Stimulated activated CD8-positive, alpha-beta memory T cell treated with anti-CD3 and anti-CD28 coated beads, Interleukin-7, amount 100 ng/mL, for 48 hours (primary cell): ENCODE measurements at places on chromosomes 7 and 10.

GRCh38 chr7:37310327-37311080, 138.2 kb downstream of the ELMO1 start:
- DNase-seq = no peak

DNA sequence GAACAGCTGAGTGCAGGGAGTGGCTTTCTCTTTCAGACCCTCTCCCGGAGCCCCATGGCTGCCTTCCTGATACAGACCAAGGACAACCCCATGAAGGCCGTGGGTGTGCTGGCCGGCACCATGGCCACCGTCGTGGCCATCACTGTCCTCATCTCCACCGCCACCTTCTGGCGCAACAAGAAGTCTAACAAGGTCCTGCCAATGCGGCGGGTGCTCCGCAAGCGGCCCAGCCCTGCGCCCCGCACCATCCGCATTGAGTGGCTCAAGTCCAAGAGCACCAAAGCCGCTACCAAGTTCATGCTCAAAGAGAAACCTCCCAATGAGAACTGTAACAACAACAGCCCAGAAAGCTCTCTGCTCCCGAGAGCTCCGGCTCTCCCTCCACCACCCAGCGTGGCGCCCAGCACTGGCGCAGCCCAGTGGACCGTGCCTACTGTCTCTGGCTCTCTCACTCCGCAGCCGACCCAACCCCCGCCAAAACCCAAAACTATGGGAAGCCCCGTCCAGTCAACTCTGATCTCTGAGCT, 11.2 kb downstream of the LRIT2 start:
- DNase-seq = no peak

DNA sequence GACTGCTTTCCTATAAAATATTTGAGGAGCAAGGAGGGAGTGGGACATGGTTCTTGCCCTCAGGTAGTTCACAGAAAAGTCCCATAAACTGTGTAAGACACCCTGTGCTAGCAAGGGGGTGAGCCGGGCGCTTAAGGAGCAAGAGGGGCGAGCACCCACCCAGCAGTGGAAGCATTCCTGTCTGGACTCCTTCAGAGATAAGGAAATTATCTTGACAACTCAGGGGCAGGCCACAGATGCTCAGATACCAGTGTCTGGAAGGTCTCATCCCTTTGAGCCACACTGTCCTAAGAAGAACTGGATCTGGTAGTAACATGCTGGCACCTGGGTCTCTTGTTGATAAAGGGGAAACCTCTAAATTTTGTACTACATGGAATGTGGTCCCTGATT, 54.1 kb downstream of the DAGLB start:
- no peak for DNase-seq

- DNase-seq = no peak
These were observed 44.5 kb downstream of the RBM28 start for GRCh38 chr7:128299109-128299607.

GRCh38 chr7:25109276-25109675, 15.8 kb downstream of the CYCS start:
- no peak for DNase-seq

DNA sequence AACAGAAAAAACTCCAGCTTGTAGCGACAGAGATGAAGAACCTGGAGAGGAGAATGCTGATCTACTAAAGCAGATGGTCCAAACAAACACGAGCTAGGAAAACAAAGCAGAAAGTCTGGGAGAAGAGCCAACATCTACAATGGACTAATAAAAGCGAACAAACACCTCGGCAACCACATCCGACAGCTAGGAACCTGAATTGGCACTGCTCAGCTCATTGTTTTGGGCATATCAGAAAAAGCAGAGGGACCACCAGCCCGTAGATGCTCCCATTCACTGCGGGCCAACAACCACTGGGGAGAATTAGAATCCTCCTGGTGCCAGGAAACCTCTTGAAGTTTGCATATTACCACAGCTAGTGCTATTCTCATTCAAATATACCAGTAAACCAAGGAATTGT, 204.7 kb downstream of the NXPH1 start:
- DNase-seq = no peak

GRCh38 chr7:19747740-19748339, 25.6 kb downstream of the TMEM196 start:
- no peak for DNase-seq

DNA sequence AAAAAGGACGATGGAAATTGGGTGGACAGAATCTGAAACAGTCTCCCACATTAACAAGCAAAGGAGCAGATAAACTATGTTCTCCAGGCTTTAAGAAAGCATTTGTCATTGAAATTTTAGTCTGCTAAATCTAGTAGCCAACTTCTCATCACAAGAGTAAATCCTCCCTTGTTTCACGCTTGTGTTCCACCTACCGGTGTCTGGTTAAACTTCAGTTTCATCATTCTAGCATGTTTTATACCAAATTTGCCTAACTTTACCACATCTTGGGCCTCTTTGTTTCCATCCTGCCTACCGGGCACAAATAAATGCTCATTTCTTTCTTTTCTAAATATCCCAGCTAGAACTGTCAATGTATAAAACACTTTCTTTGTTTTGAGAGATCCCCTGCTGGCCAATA, 5.8 kb downstream of the LIPA start:
- no peak for DNase-seq

DNA sequence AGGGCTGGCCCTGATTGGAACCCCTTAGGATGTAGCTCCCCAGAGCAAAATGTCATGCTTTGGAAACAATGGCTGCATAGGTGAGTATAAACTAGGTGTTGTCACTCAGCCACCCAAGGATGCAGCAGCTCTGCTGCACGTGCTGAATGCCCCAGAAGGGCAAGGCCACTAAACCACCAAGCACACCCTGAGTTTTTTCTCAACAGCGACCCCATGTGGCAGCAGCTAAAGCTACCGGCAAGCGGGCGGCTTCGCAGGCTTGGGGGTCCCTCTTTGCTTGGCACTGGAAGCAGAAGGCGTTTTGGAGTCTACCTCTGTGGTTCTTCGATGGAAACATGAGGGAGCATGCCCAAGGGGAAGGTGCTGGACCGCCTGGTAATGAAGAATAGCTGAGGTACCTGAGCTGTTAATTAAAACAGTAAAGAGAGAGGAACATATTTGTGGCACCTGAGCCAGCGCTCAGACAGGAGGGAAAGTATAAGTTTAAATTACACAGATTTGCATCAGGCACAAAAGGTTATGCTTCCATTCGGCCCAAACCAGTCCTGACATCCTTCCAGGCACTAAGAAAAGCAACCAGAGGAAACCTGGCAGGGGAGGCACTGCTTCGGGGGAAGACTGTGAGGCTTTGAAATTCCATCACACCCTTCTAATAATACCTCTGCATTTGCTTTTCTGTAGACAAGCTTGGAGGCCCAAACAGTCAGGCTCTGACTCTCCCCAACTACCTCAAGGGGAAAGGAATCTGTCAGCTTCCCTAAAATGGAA, 152.1 kb downstream of the GFRA1 start:
- DNase-seq = no peak

GRCh38 chr7:152896217-152896616, 136.7 kb downstream of the ACTR3B start:
- DNase-seq = no peak

DNA sequence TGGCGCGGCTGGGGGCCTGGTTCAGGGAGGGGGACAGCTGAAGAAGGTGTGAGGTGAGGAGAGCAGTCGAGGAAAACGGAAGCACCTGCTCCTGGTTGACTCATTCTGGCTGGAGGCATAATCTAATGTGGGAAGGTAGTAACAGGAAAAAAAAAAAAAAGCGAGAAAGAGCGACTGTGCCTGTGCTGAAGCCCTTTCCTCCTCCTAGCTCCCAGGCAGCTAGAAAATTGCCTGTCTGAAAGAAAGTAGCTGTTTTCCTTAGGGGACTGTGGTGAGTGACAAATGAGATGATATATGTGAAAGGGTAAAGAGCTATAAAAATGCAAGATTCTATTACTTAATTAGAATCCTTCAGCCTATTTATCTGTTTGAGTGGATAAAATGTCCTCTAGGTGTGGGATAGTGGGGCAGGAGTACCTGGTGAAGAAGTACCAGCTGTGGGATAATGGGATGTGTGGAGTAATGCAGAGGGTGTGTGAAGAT, 4.9 kb upstream of the MEST start:
- DNase-seq = no peak

- DNase-seq = no peak
These were observed 504.3 kb downstream of the TFEC start for GRCh38 chr7:115526278-115526677.

GRCh38 chr10:13795653-13796555, 209.1 kb downstream of the PRPF18 start:
- no peak for DNase-seq

- no peak for DNase-seq
These were observed 41.9 kb upstream of the NXPH1 start for GRCh38 chr7:8391353-8392062.

- DNase-seq = no peak
These were observed 83.1 kb downstream of the ITIH5 start for GRCh38 chr10:7583626-7584025.

DNA sequence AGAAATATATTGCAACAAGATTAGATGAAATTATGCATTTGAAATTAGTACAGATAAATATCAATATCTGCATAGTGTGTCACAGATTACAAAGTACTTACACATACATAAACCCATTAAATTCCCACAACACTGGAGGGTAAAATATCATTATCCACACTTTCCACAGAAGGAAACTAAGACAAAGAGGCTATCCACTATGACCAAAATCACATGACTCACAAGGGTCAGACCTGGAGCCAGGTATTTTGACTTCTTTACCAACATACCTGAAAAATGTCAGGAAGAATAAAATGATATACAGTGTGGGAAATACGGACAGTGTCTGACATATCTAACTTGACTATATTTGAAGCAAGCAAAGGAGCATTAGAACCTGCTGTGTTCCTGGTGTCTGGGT, 34.1 kb downstream of the HYCC1 start:
- no peak for DNase-seq

DNA sequence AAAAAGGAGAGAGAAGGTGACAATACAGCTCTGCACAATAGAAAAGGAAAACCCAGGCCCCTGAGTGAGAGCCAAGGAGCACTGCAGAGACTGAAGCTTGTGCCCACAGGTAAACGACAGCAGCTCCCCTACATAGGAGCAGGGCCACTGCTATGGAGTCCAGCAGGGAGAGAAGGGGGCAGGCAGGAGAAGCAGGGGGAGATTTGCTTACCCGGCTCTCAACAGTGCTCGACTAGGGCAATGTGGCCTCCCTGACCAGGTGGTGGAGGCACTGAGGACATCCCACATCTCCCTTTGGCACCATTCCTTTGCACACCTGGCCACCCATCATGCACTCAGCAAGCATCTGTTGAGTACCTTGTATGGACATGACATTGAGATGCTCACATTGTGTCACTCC, 153.0 kb downstream of the EVX1 start:
- DNase-seq = no peak

DNA sequence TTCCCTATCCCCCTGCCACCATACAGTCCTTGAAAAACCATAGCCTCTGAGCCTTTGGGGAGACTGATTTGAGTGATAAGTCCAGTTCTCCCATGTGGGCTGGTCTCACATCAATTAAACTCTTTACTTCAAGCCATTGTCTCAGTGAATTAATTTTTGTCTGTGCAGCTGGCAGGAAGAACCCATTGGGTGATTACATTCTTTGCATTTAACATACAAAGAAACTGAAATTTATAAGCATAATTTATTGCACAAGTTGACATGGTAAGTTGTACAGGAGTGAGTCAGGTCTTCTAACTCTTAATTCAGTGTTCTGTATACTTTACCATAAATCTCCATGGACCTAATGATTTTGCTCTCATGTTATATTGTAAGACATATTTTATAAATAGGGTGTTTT, 1613.0 kb upstream of the LRRTM3 start:
- DNase-seq = no peak

- no peak for DNase-seq
These were observed 66.7 kb downstream of the DLG5 start for GRCh38 chr10:77859865-77860282.

DNA sequence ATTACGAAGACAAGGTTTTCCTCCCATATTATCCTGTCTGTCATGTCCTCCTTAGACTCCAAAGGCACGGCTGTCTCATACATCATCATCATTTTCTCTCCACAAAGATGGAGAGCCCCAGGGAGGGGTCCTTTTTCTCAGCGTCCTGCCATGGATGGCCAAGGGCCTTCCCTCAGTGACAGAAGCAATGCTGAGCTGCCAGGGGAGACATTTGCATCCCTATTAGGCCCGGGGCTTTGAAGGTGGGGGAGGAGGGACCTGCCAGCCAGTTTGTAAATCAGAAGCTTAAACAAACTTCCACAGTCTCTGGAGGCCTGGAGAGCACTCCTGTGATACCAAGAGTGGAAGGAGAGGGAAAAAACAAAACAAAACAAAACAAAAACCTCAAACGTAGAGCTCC, 112.4 kb upstream of the ADO start:
- no peak for DNase-seq

- no peak for DNase-seq
These were observed 183.2 kb downstream of the AUTS2 start for GRCh38 chr7:69781412-69781846.

DNA sequence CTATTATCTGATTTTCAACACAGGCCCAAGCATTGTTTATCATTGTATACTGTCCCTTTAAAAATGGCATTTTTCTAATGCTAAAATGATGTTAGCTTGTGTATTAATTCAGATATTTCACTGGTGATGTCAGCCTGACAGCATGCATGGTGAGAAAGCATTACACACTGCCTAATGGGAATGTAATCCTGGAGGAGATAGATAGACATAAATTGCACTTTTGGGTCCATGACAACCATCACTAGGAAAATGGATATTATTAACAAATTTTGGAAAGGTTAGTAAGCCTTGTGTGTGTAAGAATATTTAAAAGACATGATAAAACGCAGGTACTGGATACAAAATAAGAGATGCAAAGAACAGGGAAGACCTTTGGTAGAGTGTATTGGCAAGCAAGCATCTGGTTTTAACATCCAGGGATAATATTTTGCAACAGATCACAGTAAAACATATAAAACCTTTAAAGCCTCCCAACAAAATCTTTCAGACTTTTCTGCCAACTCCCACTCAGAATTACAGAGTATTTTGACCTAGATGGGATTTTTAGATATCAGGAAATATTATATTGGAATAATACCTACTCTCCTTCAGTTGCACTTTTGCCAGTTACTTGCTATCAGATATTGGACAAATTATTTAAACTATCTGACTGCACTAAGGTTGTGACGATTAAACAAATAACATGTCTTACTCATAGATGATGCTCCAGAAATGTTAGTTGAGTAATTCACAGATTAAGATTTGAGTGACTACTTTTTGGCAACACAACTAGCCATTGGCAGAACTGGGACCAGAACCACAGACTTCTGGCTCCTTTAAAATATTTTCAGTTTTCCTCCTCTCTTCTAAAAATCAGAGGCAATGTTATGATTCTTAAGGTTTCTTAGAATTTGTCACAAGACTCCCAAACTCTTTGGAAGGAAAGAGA, 291.6 kb upstream of the SEMA3C start:
- no peak for DNase-seq

DNA sequence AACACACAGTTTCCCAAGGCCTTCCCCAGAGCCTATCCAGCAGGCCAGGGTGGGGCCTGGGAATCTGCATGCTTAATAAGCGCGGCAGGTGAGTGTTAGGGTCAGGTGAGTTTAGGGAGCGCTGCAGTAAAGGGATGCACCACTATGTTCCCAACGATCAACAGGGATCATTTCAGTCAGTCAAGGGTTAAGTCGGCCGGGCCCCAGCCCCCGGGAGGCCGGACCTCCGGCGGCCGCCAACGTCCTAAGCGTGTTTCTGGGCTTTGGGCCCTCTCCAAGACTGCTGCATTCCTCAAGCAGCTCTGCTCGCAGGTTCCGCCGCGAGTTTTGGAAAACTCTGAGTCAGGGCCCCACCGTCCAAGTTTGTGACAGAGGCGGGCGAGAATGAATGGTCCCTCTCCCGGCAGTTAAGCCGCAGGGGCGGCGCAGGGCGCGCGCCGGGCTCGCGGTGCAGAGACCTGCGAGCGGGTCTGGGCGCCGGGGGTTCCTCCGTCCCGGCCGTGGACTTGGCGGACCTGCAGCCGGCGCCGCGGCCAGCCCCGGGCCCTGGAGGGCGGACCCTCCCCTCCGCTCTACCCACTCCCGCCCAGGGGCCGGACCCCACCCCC, 81.6 kb downstream of the ARHGAP22 start:
- DNase-seq = no peak
